Spleen (tissue), 13 donors: ENCODE measurements at places on chromosomes 4 and X.

DNA sequence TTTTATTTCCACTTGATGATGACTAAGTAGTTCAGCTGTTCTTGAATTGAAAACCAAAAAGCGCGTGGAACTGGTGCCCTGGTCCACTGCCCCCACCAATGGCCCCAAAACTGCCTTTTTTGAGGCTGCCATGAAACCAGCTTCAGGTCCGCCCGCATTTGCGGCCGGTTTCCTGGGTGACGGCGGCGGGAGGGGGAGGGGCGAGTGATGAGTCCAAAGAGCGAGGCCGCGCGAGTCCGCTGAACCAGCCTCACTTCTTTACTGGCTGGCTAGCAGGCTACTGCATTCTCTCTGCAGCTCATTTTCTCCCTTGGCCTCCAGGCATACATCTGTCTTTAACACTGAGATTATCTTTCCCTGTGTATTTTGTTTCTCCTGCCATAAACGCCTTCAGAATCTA, 72.9 kb upstream of the FABP2 start:
- no peak for DNase-seq

- DNase-seq: no peak
Measured at GRCh38 chr4:87317527-87317926, 5.2 kb downstream of the HSD17B13 start.

- no peak for DNase-seq
Measured at GRCh38 chr4:82256718-82257117, 117.1 kb downstream of the HNRNPD start.

DNA sequence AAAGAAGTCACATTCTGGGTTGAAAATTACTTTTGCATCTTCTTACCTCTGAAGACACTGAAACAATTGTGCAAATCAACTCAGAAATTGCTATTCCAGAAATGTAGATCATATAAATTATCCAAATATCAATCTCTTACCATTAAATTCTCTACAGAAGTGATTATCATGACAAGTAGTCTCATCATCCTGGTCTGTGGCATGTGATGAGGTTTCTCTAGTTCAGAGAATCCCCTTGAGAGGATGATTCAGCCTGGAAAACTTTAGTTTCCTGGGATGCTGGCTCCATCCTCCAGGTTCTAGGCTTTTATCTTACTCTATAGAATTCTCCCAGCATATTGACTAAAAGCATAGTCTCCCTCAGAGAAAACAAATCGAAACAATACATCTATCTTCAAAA, 76.2 kb upstream of the S100G start:
- no peak for DNase-seq

DNA sequence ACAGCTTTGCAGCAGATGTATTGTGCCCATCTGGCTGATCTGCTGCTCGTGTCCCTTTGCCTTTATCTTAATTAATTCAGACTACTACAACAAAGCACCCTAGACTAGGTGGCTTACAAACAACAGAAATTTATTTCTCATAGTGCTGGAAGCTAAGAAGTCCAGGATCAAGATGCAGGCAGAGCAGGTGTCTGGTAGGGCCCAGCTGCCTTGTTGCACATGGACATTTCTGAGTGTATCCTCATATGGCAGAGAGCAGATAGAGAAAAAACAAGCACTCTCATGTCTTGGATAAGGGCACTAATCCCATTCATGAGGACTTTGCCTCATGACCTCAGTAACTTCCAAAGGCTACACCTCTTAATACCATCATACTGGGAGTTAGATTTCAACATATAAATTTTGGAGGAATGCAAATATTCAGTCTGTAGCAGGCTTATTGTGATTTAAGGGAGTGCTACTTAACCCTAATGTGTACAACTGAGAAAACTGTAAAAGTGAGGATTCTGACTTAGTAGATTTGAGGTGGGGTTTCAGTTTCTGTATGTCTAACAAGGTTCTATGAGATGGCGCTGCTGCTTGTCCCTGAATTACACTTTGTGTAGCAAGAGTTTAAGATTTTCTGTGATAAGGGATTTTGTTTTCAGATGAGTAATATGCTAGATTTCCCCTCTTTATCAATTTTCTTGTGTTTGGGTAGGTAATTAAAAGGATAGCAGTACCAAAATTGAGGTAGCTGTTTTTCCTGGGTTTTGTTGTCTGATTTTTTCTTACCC, 473.2 kb upstream of the TECRL start:
- no peak for DNase-seq

DNA sequence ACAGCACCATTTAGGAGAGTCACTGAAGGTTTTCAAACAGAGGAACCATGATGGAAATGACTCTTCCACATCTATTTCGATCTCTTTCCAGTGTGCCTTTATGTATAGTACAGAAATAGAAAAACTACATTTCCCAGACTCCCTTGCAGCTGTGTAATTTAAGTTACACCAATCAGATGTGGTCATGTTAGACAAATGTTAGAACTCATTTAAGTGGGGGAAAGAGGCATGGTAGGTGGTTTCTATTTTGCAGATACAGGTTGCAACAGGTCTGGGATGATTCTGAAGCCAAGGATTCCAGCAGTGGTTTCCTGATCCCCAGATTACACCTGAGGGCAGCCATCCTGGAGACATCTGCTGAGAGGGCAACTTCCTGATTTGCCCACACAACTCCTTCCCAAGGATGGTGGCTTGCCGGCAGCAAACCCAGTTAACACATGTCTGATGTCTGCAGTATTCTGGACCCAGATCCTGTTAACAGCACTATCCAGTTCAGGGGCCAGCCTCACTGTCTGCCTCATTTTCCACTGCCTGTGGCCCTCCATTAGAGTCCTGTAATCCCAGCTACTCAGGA, 38.7 kb upstream of the PDK3 start:
- no peak for DNase-seq

DNA sequence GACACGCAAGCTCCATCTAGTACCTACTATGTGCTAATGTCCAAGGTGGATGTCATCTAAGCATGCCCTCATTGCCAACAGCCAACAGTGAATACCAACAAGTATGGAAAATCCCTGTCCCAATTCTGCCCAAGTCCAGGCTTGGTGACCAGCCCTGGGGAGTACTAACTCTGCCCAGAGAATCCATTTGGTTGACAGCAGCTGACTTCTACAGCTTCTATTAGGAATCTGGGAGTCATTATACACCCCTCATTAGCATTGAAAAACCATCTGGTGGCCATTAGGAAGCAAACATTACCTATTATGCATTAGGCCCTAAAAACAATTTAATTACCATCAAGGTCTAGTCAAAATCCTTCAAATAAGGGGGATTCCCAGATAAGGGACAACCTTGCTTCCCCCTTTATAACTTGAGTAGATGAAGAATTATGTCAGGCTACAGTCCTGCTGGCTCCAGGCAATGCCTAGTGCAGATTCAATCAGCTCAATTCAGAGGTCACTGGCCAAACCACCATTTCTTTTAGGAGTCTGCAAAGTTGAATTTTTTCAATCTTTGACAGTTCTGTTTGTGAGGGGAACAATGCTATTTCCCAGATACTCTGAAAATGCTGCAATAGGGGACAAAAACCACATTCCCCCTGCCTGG, 228.0 kb upstream of the LDB2 start:
- no peak for DNase-seq

GRCh38 chr4:30656828-30657227, 63.3 kb upstream of the PCDH7 start:
- no peak for DNase-seq

- DNase-seq: no peak
Measured at GRCh38 chrX:74405973-74406489, 15.3 kb upstream of the SLC16A2 start.

GRCh38 chr4:174119051-174119450, 164.4 kb downstream of the FBXO8 start:
- no peak for DNase-seq

DNA sequence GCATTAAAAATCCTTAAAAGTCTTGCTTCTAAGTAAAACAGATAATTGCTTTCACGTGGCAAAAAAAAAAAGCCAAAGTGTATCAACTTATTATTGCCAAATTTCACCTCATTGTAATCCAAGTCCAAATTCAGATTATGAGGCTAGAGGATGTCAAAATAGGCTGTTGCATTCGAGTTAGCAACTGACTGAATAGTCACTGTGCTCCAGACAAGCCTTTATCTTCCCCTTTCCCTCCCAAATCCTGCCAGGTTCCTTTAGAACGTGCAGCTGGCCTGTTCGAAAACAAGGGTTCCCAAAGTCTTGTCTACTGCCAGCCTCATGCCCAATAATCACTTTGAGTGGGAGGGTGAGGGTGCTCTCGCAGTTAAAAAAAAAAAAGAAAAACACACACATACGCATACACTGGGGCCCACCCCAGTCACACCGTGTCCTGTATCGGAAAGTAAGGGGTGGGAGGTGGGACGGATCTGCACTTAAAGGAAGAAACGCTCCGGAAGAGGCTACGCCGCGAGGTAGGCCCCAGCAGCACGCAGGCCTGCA, 603 bp downstream of the MAD2L1 start:
- DNase-seq: no peak

DNA sequence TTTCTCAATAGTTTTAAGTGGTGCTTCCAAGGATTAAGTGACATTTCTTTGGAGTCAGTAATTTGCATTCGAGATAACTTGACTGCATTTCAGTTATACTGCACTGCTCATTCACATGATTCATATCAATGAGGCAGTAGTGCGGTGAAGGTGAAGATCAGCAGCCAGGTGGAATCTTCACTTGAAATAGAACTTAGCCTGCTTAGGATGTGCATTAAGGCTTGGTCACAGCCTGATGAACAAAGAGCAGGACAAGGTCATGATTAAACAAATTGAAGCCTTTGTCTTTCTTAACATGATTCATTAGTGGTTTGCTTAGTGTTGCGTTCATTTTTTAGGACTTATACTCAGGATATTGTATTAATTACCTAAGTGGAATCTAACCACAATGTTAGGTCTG, 212.1 kb upstream of the GALNTL6 start:
- no peak for DNase-seq

DNA sequence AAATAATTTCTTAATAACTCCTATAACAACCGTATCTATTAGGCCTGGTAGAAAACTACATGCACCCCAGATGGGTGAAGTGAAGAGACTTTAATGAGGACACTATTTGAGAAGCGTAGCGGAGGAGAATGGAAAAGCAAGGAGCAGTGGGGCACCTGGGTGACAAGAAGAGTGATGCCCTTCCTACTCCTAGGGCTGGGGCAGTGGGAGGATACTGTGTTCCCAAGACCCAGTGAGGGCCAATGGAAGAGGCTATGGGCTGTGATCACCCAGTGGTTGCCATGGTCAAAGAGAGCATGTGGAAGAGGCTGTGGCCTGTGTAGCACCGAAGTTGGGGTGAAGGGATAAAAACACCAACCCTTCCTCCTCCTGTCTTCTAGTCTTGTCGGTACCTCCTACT, 86.5 kb upstream of the SHISA3 start:
- DNase-seq: no peak

DNA sequence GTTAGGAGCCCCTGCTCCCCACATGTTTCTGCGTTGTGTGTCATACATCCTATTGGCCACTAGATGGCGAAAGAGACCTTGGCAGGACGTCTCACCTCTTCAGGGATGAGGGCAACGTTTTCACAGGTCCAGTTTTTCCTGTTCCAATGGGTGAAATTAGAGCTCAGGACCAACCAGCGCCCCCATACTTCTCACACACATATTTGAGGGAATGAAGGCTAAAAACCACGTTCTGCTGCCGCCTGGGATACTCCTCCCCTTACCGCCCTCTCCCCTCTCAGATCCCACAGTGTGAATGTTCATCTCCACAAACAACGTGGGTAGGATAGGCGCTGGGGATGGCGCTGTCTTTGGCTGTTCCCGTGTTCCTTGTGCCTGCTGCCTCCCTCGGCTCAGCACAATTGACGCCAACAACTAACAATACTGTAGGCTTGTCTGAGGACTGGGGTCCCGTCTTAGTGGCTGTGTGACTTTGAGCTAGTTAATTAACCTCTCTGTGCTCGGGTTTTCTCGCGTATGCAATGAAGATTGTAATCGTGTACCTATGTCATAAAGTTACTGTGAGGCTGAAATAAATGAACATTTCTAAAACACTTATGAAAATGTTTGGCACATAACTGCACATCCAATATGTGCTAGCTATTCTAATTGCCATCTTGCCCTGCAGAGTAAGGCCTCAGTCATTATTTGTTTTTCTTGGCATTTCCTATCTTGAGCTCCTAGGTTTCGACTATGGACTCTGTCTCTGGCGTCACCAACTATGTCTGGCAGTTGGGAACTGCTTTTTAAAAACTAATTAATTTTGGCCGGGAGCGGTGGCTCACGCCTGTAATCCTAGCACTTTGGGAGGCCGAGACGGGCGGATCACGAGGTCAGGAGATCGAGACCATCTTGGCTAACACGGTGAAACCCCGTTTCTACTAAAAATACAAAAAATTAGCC, 181.3 kb upstream of the STK26 start:
- DNase-seq: no peak

DNA sequence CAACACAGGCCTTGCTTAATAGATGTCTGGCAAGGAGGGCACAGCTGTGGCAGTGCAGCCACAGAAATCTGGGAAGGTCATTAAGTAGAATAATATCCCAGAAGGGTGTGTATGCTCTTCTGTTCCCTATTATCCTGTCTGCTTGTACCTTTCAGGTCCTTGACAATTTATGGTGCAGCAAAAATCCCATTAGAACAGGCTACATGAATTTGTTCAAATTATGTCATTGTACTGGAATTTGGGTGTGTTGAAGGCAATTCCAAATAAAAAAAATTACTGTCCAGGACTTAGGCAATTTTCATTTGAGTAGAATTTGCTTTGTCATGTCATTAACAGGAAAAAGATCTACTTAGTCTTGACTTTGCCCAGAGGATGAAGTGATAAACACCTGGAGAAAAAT, 192.1 kb downstream of the IDS start:
- DNase-seq: no peak

GRCh38 chr4:13933191-13933590, 305.7 kb upstream of the BOD1L1 start:
- no peak for DNase-seq

DNA sequence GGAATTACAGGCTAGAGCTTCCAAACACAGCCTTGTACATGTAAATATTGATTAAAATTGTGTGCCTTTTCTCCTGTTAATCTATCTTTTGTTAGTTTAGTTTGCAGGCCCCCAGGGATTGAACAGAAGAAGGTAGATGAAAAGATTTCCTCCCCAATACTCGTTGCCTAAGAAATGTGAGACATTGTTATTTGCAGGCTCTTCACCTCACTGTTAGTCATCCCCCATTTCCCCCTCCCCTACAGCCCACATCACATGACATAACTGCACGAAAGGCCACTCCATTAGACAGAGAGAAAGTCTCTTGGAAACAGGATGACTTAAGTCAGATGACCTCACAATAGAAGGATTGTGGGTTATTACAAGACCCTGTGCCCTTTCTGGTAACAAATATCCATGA, 13.3 kb upstream of the MID1 start:
- no peak for DNase-seq

- DNase-seq: no peak
Measured at GRCh38 chrX:45762699-45763647, 562.3 kb upstream of the DIPK2B start.

DNA sequence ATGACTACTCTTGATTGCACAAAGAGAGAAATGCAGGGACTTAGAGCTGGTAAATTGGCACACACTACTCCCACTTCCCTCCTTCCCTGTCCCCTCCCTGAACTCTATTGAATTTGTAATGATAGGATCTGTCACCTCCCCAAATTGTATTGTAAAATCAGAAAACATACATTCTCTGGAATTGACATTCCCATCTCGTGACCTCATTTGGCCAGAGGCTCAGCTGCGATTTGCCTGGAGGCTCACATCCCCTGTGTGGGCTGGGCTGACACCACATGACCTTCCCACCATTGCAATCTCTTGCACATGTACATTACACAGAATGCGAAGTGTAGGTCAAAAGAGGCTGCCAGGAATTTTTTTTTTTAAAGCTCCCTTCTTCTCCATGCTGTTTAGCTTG, 172.1 kb downstream of the MID1IP1 start:
- DNase-seq: no peak
